Activated T-cell treated with anti-CD3 and anti-CD28 coated beads, Interleukin-2, amount 50 U/mL, for 72 hours (primary cell): ENCODE measurements at places on chromosomes 1 and 21. TPM values are rescaled to one million over a fixed set of nuclear protein-coding genes. Genes with fewer than 3 reads are reported as not detected.

TMPRSS15 gene
- not detected for total RNA-seq

CREB3L4 gene
- 13.9 TPM for total RNA-seq

PAPPA2 gene
- total RNA-seq, result 1.0 TPM

KCND3 gene
- total RNA-seq, result not detected

RALGPS2 gene
- total RNA-seq, result 16.5 TPM

CYP4A11 gene
- not detected for total RNA-seq

TMEM200B gene
- total RNA-seq, result 0.36 TPM

MCOLN2 gene
- total RNA-seq, result 57.6 TPM

NBPF6 gene
- total RNA-seq, result not detected

L1TD1 gene
- total RNA-seq, result not detected

TIAM1 gene
- 62.2 TPM for total RNA-seq

PGLYRP4 gene
- total RNA-seq, result 0.21 TPM

CYP4A22 gene
- total RNA-seq, result not detected
